Activated gamma-delta T cell (primary cell): ENCODE measurements at places on chromosomes 6 and 20.

GRCh38 chr20:55676097-55676496 lies 329.2 kb downstream of the CBLN4 start:
- no peak for DNase-seq

DNA sequence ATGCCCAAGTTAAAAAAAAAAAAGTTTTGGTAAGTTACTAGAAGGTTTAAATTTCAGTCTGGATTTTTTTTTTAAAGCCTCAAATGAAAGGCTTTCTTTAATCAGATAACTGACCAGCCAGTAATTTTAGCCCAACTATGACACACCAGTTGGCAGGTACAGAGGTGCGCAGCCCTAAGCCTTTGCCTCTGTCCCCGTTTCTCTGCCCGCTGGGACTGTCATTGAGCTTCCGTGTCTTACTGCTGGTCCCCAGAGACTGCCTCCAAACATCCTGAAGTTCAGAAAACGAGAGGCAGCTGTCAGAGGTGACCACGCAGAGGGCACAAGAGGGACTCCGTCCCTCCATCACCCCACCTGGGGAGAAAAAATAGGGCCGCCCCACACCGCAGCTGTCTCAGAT lies 118.2 kb downstream of the RPS12 start:
- DNase-seq: no peak

DNA sequence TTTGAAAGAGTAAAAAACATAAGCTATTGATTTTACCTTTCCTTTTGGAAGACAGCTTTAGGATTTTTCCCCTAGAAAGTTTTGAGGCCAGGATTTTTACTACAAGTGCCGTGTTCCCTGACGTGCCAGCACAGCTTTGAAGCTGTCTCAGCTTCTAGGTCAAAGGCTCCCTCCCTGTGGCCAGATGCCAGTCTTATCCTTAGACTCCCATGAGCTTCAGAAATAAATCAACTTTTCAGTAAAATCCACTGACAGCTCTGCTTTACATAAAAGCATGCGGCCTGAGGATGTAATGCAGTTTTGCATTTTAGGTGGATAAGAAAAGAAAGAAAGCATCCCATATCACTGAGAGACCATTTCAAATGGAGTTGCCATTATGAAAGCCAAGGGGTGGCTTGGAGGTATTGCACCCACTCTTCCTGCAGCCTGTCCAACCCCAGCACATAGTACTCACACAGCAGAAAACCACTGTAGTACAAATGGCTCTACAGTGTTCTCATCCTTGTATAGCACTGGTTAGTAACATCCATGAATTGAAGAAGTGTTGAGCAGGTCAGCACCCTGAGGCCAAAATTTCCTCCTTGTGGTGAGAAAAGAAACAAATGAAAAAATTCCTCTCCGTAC lies 15.2 kb upstream of the ATXN1 start:
- no peak for DNase-seq

DNA sequence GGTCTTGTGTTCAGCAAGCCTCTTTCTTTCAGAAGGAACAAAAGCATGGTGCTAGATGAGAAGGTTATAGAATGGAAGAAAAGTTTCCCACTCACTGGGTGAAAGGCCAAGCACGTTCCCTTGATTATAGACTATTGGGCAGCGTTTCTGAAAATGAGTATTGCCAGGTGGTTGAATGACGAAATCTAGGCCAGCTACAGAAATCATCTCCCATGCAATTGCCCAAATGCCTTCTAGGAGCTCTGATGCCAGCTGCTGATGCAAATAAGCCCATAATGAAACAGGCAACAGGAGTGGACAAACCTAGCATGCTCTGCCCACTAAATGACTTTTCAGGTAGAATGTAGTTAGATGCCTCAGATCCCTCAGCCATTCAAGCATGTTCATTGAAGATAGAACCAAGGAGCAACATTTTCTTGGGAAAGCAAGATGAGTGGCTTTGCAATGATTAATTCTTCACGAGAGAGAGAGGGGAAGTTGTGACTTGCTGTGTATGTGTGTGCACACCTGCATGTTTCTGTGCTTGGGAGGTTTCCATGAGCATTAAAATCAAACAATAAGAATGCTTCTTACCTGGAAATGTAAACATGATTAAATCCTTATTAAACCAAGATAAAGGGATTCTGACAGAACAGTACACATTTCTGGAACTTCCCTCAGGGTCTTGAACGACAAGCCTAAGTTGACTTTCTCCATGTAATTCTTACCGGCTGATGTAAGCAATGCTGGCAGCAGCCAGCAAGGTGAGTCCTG lies 43.6 kb downstream of the ADTRP start:
- no peak for DNase-seq

- DNase-seq: no peak
Observed at GRCh38 chr6:126608681-126609080, 268.8 kb downstream of the CENPW start.

GRCh38 chr20:17910828-17911294 lies 57.7 kb downstream of the SNX5 start:
- DNase-seq: no peak

- no peak for DNase-seq
Observed at GRCh38 chr20:4671015-4671414, 50.7 kb upstream of the PRND start.

DNA sequence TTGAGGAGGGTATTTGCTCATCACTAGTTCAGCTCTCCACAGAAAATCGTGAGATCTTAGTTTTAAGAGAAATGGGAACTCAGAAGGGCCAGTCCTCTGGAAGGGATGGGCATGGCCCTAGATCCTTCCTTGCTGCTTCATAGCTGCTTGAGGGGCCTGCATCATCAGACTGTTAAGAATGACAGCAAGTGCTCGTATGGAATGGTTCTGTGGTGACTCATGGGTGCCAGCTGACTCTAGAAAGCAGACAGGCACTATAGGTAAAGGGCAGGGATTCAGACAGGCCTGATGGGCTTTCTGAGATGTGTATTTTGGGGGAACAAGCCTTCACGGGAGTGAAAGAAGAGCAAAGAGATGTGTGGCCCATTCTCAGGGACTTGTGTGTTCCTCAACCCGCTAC lies 90.8 kb downstream of the MYLK4 start:
- no peak for DNase-seq

DNA sequence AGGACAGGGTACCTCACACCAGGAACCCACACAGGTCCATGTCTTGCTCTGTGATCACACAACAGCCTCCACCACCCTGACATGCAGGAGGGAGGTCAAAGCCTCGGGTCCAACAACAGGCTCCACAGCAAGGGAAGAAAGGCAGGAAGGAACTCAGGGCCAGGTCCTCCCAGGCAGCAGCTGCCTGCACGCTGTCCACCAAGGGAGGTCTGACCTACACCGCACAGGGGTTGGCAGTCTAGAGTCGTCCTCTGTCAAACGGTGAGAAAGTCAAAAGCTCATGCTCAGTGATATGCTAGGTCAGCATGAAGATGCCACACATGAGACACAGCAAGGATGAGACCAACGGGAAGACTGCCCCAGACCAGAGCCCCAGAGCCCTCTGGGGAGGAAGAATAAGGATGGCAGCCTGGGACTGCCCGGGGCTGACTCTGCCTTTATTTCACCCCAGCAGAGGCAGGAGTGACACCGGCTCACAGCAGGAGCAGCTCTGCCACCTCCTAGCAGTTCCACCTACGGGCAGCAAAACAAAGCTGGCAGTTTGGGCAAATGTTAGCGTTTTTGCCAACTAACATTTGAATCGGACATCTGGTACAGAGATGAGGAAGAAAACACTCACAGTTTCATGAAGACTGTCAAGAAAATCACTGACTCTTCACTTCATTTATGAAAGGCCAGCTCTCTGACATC lies 8.5 kb downstream of the GMEB2 start:
- no peak for DNase-seq

DNA sequence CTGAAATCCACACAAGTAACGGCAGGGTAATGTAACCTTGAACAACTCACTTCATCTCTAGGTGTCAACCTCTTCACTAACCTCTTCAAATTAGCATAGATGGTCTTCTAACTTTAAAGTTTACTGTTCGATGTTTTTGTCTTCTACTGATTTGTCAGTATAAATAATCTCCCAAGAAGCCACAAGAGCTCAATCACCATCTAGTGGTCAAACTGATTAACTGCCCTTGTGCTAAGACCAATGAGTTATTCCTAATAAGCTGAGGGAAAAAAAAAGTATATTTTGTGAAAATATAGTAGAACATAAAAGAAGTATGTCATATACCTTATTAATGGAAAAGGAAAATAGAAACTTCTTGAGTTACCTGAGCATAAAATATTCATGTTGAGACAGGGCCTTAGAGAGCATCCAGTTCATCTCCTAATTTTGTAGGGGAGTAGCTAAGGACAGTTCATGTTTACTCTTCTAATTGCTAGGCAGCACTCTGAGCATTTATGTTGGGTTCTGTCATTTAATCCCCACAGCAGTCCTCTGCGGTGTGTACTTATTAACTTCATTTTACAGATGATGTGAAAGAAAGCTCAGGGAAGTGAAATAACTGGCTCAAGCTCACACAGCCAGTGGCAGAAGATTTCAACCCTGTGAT lies 317.1 kb downstream of the ESR1 start:
- no peak for DNase-seq

DNA sequence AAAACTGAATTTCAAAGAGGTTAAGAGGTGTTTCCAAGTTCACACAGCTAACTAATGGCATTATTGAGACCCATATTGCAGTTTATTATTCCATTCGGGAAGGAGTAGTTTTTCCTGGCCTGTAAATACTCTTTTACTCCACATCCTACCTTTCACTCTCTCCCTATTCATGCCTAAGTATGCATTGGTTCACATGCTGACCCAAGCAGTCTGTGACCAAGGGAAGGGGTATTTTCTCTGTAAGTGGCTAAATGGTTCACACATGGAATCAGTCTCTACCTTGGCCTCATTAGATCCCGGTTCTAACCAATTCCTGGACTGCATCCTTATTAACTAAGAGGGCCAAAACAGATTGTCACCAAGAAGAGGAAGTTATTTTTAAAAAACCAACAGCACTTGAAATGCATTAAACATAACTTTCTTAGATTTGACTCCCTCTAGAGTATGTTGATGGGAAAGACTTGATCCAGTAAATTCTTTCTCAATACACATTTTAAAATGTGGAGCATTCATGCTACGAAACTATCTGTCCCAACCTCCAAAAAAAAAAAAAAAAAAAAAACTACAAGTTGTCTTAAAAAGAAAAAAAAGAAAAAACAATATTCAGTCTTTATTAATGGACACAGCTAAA lies 17.8 kb upstream of the RSPO3 start:
- no peak for DNase-seq

- DNase-seq: no peak
Observed at GRCh38 chr20:24755411-24755922, 193.6 kb upstream of the CST7 start.

- no peak for DNase-seq
Observed at GRCh38 chr6:31805939-31806469, 762 bp downstream of the LSM2 start.

GRCh38 chr6:13920552-13920951 lies 4.2 kb upstream of the RNF182 start:
- no peak for DNase-seq

GRCh38 chr20:3307078-3307477 lies 68.1 kb upstream of the SLC4A11 start:
- no peak for DNase-seq

DNA sequence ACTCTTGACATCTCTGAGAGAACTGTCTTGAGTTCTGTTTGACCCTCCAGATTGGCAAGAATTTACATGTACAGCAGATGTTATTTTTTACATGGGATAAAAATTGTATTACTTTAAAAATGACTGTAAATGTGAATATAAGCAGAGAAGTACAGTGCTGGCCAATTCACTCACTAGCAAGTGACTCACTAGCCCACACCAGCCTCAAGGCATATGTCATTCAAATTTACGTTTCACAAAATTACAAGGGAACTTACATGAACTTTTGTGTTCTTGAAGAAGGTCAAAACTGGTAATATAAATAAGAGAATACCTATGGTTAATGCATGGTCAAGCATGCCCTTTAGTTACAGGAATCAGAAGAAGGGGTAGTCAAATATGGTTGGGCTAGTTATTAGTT lies 54.0 kb upstream of the HMGCLL1 start:
- no peak for DNase-seq

- no peak for DNase-seq
Observed at GRCh38 chr6:1910621-1911407, 301.1 kb downstream of the FOXC1 start.

DNA sequence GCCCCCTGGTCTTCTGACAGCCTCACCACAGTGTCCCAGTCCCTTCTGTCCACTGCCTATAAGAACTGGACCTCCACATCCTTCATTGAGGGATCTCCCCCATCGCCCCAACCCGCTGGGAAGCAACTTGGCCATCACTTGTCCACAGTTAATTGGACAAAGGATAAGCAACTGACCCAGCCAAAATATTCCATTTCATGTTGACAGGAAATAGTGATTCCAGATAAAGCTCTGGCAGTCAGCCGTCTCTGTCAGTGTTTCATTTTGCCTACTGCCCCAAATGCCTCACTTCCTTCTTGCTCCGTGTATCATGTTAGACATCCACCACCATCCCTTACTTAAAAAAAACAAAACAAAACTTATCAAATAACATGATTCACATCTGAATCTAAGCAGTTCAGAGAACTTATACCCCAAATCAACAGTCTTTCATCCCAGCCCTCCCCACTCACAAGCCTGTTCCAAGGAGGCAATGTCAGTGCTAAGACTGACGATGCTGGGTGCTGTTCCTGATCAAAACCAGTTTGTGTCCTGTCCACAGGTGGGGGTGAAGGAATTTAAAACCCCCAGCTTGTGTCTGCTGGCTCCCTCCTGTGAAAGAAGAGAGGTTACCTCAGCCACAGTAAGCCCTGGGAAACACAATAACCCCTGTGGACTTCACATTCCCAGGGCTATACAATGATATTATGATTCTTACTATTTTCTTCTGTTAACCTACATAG lies 162.5 kb downstream of the WDR27 start:
- no peak for DNase-seq

- DNase-seq: no peak
Observed at GRCh38 chr6:71721642-71722041, 164.7 kb upstream of the RIMS1 start.

- DNase-seq: no peak
Observed at GRCh38 chr6:139940741-139941729, 566.6 kb upstream of the CITED2 start.

GRCh38 chr6:143531720-143532499 lies 20.4 kb upstream of the FUCA2 start:
- no peak for DNase-seq

GRCh38 chr6:136404627-136405419 lies 115.2 kb upstream of the BCLAF1 start:
- DNase-seq: no peak

GRCh38 chr20:40491009-40491590 lies 197.9 kb downstream of the MAFB start:
- DNase-seq: no peak

- DNase-seq: no peak
Observed at GRCh38 chr20:38445901-38446425, 10.8 kb upstream of the SNHG17 start.

- no peak for DNase-seq
Observed at GRCh38 chr20:37670351-37670791, 23.5 kb upstream of the CTNNBL1 start.

- no peak for DNase-seq
Observed at GRCh38 chr6:79134699-79135474, 56.8 kb upstream of the PHIP start.
